ENCODE measurements at places on chromosomes 7 and 10.

DNA sequence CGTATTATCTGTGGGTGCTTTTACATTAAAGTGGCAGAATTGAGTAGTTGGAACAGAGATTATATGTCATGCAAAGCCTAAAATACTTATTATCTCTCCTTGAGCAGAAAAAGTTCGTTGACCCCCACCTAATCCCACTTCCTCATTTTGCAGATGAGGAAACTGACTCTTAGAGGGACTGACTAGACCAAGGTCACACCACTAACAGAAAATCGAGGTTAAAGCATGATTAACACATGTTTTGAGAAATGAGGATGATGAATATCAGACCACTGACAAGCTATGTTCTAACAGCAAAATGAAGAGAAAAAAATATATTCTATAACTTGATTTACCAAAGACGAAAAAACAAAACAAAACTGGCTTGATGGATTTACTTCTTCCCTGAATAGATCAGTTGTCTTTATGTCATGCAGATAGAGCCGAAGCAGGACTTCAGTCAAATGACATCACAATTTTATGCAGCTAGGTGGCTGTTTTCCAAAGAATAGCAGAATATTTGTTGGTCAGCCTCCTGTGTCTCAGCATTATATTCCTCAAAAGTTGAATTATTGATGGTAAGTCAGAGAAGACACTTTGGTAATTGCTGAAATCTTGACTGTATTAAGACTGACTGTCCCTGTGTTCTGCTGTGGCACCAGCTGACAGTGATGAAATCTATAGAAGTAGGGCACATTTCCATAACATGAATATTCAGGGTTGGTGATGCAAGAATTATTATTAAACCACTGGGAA lies 24.2 kb upstream of the SMIM30 start:
- DNase-seq = no peak

DNA sequence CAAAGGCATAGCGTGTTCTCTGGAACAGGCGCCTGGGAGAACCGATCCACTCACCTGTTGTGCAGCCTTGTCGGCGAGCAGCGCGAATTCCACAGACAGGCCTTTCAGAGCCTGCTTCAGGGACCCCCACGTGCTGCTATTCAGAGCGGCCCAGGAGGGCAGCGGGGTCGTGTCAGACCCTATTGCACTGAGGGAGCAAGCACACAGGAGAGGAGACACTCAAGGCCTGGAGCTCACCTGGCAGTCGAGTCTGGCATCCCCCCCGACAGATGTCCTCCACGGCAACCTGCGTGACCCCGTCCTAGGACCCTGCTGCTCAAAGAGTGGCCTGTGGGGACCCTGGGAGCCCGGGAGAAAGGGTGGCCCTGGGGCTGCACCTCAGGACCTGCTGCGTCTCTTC lies 21.1 kb downstream of the NUDT1 start:
- no peak for DNase-seq

- DNase-seq = no peak
Observed at GRCh38 chr7:920351-921070, 34.0 kb downstream of the ADAP1 start.

DNA sequence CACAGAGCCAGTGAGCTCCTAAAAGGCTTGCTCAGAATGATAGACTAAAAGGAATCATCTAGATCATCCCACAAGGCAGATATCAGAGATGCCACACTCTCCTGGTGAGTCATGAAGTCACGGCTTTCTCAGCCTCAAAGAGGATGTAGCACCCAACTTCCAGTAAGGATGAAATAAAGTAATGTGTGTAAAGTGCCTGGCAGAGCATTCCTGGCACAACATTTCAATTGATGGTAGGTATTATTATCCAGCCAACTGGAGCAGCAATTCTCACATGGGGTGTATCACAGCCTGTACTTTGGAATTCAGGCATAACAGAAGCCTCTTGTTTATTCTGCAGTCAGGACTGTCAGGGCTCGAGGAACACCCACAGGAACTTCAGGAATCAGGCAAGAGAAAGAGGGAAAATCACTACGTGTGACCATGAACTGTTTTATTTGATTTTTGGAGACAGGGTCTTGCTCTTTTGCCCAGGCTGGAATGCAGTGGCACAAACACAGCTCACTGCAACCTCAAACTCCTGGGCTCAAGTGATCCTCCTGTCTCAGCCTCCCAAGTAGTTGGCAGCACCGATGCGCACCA lies 5.3 kb upstream of the NAT16 start:
- DNase-seq = no peak

GRCh38 chr10:122875843-122876466 lies 3.4 kb downstream of the FAM24B start:
- no peak for DNase-seq

DNA sequence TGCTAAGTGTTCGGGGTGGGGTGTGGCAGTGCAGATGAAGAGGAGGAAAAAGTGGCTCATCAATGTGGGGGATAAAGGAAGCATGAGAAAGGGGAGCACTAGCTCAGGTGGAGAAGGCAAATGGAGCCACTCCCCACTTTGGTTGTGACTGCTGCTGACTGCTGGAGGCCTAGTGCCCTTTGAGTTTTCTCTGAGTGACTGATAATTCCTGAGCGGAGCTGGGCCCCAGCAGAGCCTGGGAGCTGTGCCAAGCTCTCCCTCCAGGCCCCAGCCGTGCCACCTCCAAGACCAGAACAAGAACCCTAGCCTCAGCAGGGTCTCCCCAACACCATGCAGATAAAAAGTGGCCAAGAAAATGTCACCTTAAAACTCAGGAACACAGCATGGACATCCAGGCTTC lies 9.7 kb upstream of the RASSF4 start:
- no peak for DNase-seq

- peak; percentile 53 for DNase-seq
Observed at GRCh38 chr7:106731646-106732444, 70.9 kb upstream of the CCDC71L start.

DNA sequence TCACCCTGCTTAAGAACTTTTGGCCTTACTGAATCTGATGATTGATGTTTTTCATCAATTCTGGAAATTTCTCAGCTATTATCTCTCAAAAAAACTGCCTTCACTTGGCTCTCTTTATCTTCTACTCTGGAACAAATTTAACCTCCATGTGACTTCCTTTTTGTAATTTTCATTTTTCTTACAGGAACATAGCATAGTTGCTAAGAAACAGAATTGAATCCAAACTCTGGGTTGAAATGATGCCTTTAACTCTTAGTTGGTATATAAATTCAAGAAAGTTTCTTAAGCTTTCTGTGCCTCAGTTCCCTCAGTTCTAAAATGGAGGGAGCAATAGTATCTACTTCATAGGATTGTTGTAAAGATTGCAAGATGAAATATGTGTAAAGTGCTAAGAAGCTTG lies 19.8 kb downstream of the GPR141 start:
- no peak for DNase-seq

DNA sequence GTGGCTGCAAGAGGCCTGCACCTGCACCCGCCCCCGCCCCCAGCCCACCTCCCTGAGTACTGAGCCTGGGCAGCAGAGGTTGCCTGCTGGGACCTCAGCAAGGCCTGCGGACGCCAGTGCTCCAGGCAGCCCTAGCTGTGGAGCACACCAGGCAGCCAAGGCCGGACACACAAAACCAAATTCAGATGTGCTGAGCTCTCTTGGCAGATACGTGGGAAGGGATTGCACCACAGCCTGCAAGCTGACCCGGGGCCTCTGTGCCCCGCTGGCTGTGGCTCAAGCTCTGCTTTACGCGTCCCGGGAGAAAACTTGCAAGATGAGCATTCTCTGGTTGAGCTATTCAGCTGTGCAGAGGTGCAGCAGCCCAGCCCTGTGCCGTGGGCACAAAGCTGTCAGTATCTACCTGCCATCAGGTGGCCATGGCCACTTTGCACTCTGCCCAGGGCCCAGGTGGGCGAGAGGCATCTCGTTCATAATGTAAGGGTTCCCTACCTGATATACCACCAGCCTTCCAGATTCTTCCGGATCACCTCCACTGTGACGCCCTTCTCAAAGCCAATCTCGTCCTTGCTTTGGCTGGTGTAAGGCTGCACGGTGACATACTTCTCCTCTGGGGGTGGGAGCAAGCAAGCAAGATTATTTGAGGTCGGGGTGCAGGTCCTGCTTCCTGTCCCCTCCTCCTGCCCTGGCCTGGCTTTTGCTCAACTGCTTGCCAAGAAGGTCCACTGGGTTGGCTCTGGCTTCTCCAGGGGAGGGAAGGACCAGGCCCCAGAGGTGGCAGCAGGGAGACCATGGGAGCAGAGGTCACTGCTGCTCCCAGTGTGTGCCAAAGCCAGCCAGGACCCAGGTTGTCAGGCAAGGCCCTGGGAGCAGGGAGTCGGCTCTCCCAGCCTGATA lies 123.4 kb downstream of the NEURL1 start:
- peak; percentile 10 for DNase-seq

GRCh38 chr10:43044448-43044921 lies 32.4 kb upstream of the RET start:
- DNase-seq = no peak

DNA sequence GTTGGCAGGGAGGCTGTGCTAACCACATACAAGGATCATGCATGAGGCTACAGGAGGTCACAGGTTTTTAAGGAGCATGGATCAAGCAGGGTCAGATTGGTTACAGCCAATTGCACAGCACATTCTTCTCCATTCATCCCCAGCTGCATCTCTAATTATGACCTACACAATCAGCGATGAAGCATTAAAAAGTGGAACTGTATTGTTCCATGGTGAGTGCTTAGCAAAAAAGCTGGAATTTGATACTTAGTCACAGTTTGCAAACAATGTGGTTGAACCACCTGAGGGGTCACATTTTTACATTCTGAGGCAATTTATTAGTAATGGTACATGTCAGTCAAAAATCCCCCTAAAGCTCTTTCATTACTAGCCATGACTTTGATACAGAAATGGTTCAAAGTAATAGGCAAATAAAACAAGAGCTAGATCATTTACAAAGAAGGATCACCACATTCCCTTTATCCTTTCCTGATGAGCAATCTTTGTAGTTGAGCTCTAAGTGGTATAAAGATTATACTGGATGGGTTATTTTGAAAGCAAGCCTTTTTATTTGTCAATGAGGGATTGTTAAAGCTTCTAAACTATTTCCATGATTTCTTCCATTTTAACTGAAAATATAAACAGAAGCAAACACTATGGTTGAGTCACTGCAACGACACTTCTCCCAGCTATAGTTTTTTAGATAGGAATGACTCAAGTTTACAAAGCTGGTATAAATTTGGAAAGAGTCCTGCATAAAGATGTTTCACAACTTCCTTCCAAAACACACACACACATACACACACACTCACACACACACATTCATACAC lies 217.8 kb upstream of the SEMA3A start:
- peak; percentile 99 for DNase-seq

DNA sequence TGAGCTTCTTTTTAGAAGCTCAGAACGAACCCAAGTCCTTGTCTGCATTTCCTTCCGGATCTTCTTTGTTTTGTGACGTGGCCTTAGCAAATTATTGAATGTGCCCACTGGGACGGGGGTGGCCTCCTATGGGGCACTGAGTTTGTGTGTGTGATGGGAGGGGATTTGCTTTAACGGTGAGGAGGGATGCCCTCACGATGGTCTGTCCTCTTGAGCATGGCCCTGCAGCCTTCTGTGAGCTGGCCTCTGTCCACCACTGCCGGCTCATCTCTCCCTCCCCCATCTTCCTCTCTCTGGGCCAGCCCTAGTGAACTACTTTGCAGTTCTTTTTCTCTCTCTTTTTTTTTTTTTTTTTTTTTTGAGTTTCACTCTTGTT lies 62.9 kb upstream of the MKRN1 start:
- DNase-seq = peak; percentile 61

DNA sequence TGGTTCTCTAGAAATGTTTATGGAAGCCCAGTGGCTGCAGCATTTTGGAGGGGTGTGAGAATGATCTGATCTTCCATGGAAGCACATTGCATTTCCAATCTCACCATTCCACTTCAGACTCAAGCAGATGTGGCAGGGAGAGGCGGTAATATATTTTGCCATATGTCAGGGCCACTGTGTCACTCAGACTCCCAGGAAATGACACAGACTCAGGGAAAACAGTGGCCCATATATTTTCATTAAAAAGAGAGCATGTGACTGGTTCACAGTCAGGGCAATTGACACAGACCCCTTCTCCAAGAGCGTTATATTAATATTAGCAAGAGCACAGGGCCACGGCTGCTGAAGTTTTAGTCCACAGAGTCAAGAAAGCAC lies 149.3 kb upstream of the NRP1 start:
- no peak for DNase-seq

- DNase-seq = peak; percentile 98
Observed at GRCh38 chr10:5684318-5684970, at the start of gene TASOR2. Gene TASOR2, plus strand, starts transcription at chr10:5684838. Its CDS starts 35,805 bp downstream, at chr10:5720643.

- DNase-seq = no peak
Observed at GRCh38 chr10:76353237-76353851, 921.9 kb downstream of the LRMDA start.

DNA sequence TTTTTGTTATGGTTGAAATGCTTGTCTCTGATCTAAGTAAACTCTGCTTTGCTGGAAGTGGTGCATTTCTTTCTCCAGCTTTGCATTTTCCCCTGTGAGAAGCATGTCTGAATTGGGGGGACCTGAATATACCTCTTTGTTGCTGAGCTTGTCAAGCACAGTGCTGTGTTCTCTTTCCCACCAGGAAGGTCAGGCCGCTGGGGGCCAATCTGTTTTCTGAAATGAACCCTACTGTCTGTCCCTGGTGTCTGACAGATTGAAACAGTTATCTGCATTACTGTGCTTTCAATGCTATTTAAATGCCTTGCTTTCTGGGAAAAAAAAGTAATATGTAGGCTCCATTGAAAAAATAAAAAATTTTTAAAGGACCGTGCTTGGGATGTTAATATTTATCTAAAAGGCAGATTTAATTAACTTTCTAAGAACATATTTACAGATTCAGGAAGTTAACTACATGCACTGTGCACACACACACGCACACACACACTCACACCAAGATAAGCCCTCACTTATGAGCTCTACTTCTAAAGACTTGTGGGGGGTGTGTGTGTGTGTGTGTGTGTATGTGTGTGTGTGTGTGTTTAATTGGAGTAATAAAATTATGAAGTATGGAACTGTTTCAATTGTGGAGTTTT lies 127.0 kb upstream of the FZD1 start:
- DNase-seq = no peak

GRCh38 chr10:102799691-102800471 lies 37.3 kb downstream of the CYP17A1 start:
- DNase-seq = no peak

DNA sequence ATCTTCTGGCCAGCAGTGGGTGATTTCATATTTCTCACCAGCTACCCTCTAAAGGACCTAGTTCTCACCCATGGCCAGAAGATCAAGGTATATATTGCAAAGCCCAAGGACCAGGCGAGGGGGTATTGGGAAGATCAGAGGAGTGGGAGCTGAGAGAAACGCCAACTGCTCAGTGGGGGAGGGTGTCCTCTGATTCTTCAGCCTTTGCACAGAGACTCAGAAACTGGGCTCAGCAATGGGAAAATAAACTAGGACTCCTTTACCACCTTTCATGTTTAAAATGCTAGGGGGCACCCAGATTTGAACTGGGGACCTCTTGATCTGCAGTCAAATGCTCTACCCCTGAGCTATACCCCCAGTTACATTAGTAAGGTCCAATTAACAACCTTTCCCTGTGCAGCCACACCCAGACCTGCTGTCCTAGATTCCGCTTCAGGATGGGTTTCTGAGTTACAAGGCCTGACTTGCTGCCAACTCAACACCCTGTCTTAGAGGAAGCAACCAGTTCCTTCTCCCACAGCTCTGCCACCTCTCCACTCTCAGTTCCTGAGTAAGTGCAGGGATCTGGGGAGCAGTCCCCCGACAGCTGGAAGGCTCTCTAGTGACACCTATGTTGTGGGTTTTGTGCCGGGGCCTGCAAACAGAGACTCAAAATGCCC lies 93.5 kb downstream of the ZNF783 start:
- peak; percentile 1 for DNase-seq

GRCh38 chr10:78779339-78779955 lies 289.3 kb upstream of the ZMIZ1 start:
- DNase-seq = no peak

Measured in HCEC 1CT (cell line).